ENCODE measurements at places on chromosomes 3 and 15.
A peak's percentile ranks its signal among the peaks of the same experiment; 100 is the strongest.

DNA sequence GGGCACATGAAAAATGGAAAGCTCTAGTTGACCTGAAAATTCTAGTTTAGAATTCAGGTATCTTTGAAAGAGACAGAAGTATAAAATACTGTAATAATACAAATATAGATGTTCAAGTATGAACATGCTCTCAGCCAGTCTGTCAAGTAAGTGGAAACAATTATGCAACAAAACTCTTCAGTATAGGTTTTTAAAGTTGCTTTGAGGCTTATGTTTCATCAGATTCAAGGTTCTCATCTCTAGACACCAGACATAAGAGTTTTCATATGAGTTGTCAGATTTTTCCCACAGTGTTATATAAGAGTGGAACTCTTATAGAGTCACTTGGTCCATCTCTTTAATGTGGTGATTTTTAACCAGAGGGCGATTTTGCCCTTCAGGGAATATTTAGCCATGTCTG lies 22.0 kb downstream of the CMSS1 start:
- DNase-seq: no peak

DNA sequence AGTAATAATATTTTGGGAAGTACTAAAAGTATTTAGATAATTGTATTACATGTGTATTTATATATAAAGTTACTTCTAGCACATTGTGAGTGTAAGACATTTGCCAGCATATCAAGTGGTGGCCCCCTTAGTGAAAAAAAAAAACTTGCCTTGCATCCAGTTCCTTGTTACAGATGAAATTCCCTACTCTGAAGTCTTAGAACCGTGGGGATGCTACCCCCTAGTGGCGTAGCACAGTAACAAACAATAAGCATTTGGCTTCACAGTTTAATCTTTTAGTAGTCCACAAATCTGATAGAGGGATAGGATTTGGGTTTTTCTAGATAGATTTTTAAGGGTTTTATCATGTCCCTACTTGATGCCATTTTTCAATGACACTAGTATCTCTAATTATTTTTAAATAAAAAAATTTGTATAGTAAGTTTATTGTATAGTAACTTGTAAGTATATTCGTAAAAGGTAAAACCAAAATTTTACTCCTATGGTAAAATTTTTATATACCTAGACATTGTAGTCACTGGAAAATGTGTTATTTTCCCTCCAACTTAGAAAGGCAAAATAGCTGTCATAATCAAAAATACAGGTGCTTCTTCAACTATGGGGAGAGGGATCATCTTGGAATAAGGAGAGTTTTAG lies 14.3 kb downstream of the SMC4 start:
- DNase-seq: peak; percentile 65

- no peak for DNase-seq
These were observed 107.2 kb upstream of the LRRC3B start for GRCh38 chr3:26515351-26515750.

- no peak for DNase-seq
These were observed 38.4 kb downstream of the PAQR5 start for GRCh38 chr15:69337138-69337537.

- DNase-seq: no peak
These were observed 767 bp downstream of the GLT8D1 start for GRCh38 chr3:52704611-52705437.

DNA sequence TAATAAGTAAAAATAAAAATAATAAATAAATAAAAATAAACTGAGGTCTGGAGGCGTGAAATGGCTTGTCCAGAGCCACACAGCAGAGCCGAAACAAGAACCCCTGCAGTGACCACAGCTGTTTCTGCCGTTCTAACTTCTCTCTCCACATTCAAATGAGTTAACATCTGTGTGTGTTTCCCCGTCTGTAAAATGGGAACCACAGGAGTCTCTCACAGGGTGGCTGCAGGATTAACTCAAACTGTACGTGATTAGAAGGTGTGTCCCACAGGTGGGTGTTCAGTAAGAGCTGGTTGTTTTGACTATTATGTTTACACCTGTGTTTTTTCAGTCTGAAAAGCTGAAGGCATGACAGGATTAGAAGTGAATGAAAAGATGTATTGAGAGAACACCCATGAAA lies 27.0 kb upstream of the MUC4 start:
- no peak for DNase-seq

GRCh38 chr3:135018149-135018923 lies 223.3 kb downstream of the EPHB1 start:
- DNase-seq: no peak

DNA sequence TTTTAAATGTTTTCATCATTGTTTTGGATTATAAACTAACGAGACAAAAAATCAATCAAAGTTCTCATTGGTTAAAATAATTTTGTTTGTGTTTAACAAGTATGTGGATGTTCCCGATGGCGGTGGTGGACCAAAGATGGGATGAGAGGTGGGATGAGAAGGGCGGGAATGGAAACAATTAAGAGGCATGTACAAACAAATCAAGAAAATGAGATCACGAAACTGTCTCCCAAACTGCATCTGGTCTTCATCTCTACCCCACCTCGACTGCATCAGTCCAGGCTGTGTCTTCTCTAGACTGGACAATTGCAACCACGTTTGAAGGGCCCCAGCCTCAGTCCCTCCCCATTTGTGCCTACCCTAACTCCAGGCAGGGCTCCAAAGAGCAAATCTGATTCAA lies 56.1 kb downstream of the SLC12A8 start:
- no peak for DNase-seq

DNA sequence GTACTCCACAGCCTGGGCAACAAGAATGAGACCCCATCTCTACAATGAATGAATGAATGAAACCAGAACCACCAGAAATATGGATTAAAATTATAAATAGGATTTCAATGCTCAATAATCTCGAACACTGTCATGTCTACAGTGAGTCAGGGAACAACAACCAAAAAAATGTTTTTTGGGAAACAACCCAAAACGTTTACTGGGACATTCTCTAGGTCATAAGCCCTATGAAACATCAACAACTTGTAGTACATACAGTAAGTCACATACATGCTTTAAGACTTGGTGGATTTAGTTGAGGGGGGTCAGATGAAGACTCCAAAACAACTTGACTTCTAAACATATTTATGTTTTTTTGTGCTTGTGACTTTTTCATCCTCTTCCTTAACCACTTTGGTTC lies 511.2 kb downstream of the FOXP1 start:
- DNase-seq: no peak

GRCh38 chr3:115503394-115503793 lies 119.9 kb upstream of the GAP43 start:
- no peak for DNase-seq

DNA sequence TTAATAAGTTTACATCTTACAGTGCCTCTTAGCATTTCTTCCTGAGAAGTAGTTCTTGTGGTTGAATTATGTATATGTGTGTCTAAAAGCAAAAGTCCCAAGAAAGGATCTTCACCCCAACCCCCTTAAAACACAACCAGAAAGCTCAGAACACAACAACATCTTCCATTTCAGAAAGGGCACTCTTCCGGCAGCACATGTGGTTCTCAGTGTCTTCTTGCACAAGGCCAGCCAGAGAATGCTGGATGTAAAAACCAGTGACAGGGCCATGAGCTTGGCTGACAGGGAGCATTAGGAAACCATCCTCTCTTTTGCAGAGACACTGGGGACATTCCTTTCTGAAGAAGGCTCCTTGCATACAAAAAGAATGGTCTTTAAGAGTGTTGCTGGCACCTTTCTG lies 45.0 kb downstream of the EEFSEC start:
- DNase-seq: no peak

GRCh38 chr15:87752250-87752951 lies 504.1 kb downstream of the NTRK3 start:
- DNase-seq: peak; percentile 46

DNA sequence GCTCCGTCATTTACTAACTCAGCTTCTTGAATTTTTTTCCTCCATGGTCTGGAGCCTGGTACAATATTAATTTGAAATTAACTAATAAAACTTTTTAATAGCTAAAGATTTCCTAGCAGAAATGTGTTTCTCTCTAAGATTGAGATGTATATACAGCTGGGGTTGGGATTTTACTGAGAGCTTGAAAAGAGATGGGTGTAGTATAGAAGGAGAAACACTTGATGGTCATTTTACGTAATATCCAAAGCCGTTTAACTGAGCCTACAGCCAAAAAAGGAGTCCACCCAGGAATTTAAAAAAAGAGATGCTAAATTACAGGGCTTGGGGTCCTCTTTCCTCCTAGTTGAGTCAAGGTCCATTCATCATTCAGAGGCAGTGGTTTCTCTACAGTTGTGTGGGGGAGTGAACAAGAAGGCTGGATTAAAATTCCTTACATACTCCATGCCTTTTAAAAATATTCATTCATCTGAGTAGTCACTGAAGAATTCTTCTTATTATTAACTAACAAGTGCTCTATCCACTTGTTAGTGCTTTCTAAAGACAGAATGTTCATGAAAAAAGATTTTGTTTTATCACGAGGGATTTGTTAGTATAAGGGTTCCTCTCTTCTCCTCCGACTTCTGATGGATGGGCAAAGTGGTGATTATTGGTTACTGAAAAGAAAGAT lies 255.3 kb upstream of the IL12A start:
- no peak for DNase-seq

GRCh38 chr3:132343018-132343612 lies 25.9 kb downstream of the ACP3 start:
- DNase-seq: peak; percentile 10

DNA sequence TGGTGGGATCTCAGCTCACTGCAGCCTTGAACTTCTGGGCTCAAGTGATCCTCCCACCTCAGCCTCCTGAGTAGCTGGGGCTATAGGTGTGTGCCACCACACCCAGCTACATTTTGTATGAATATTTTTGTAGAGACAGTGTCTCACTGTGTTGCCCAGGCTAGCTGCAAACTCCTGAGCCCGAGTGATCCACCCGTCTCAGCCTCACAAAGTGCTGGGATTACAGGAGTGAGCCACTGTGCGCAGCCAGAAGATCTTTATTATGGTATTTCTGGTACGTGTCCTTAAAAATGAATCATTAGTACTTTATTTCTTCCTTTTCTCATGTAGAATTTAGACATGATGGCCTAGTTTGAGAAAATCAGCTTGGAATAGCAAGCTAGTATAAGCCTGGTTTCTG lies 153.3 kb downstream of the BCHE start:
- no peak for DNase-seq

GRCh38 chr3:104176706-104177105 lies 1190.0 kb upstream of the ALCAM start:
- DNase-seq: no peak

GRCh38 chr3:50122661-50123391 lies 32.3 kb upstream of the SEMA3F start:
- DNase-seq: no peak

- DNase-seq: no peak
These were observed 88.4 kb upstream of the TLE3 start for GRCh38 chr15:70186152-70186551.

DNA sequence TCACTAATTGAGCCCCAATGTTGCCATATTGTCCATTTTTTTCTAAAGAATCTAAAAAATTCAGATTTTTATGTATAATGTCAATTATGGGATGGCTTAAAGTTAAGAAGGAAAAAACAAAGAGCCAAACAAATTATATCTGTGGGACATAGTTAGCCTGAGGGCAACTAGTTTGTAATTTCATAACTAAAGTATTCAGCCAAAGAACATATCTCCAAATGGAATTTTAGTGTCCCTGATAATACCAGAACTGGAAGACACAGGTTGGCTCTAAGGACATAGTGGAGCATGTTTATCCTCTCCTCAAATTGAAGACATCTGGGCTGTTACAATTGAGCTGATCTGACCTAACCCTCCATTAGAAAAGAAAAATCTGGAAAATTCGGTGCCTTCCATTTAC lies 144.2 kb downstream of the IL1RAP start:
- DNase-seq: no peak

- DNase-seq: no peak
These were observed 1.1 kb upstream of the SUCLG2 start for GRCh38 chr3:67655364-67656121.

DNA sequence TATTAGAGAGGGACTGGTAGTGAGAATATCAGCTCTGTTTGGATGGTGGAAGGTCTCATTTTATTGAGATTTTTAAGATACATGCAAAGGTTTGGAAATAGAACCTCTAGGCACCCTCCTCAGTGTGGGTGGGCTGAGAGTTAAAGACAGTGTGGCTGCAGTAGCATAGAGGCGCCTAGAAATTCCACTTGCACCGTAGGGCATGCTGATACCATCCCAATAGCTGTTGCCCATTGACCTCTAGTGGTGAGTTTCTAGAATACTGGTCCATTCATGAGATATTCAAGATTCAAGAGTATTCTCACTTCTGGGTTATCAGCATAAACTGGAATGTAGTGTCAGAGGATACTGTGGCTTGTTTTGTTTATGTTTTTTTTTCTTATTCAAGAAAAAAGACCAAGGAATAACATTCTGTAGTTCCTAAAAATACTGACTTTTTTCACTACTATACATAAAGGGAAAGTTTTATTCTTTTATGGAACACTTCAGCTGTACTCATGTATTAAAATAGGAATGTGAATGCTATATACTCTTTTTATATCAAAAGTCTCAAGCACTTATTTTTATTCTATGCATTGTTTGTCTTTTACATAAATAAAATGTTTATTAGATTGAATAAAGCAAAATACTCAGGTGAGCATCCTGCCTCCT lies 87.2 kb downstream of the TGFBR2 start:
- DNase-seq: no peak

- peak; percentile 68 for DNase-seq
These were observed at the start of gene HSPBAP1 for GRCh38 chr3:122793568-122794416. Gene HSPBAP1, minus strand, starts transcription at chr3:122793831. Its CDS starts 151 bp downstream, at chr3:122793680.

- DNase-seq: no peak
These were observed 14.4 kb downstream of the SECISBP2L start for GRCh38 chr15:49031804-49032203.

GRCh38 chr3:195060217-195060481 lies 210.8 kb downstream of the XXYLT1 start:
- DNase-seq: no peak

- no peak for DNase-seq
These were observed 100.0 kb upstream of the IQSEC1 start for GRCh38 chr3:13173186-13173585.

DNA sequence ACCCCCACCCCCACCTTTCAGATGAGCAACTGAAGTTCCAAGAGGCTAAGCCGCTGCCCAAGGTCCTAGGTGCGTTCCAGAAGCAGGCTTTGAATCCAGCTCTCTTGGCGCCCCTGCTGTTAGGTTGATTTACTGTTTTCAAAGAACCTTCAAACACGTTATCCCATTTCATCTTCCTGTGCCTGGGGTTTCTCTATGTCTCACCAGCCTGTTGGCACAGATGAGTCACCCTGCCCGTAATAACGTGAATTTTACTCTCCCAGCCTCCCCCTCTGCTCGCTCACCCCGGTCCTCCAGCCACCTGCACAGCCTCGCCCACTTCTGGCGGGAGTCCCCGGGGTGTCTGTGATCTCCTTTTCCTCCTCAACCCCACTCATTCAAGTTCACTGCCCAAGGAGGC lies 13.0 kb upstream of the TSEN2 start:
- DNase-seq: no peak

GRCh38 chr3:39086144-39086543 lies 21.3 kb downstream of the GORASP1 start:
- DNase-seq: no peak

Measured in pulmonary artery endothelial cell (primary cell).